ENCODE measurements at places on chromosomes 3 and 15.

GRCh38 chr3:94114666-94115065 lies 51.8 kb downstream of the NSUN3 start:
- DNase-seq: no peak

DNA sequence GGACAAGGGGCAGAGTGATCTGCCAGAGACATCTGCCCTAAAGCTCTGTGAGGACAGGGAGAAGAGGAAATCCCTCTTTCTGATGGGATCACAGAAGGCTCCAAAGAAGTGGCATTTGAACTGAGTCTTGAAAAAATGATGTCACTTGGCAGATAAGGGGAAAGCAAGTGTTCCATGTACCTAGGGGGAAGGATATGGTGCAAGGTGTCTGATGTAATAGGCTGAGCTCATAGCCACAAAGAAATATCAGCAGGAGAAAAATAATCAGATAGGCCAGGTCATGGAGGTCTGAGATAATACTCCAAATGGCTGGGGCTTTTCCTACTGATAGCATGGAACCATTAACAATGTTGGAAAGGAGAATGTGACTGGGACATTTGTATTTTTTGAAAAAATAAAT lies 468.4 kb upstream of the MDFIC2 start:
- no peak for DNase-seq

DNA sequence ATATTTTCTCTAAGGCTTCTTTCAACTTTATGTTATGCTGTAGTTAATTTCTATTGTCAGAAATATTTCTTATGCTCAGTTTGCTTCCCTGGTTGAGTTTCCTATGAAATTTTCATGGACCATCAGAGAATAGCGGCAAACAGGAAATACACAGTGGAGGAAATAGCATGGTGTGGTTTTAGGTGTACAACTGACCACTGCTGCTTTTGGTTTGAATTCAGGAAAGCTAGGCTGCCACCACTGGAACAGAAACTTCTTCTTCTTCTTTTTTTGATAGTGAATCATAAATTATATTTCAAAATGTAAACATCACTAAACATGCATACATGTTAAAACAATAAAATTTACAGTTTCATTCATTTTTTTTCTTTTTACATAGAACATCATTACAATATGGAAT lies 316.6 kb upstream of the TGFBR2 start:
- no peak for DNase-seq

GRCh38 chr15:101170568-101171350 lies 81.1 kb downstream of the CHSY1 start:
- no peak for DNase-seq
